Stimulated activated CD8-positive, alpha-beta memory T cell treated with anti-CD3 and anti-CD28 coated beads, Interleukin-4, amount 100 ng/mL, for 24 hours (primary cell): ENCODE measurements at places on chromosomes 3 and 15.

- DNase-seq = no peak
Measured at GRCh38 chr15:94052711-94053110, 178.7 kb upstream of the MCTP2 start.

DNA sequence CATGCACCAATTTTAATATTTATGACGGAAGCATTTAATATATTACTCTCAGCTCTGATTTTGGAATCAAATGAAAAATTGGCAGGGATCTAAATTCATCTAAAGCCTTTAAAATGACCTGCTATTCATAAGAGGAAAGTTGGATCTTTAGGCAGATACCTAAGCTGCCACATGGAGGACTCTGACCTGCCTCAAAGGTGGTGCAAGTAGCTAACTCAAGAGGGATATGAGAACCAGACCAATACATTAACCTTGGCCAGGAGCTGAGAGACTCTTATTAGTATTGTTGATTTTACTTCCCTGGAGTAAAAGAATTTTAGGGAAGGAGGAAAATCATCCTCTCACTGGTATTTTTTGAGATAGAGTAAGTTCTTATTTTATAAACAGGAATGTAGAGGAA lies 17.7 kb downstream of the ZNF654 start:
- no peak for DNase-seq

- DNase-seq = no peak
Measured at GRCh38 chr15:61489571-61489970, 260.5 kb upstream of the RORA start.

DNA sequence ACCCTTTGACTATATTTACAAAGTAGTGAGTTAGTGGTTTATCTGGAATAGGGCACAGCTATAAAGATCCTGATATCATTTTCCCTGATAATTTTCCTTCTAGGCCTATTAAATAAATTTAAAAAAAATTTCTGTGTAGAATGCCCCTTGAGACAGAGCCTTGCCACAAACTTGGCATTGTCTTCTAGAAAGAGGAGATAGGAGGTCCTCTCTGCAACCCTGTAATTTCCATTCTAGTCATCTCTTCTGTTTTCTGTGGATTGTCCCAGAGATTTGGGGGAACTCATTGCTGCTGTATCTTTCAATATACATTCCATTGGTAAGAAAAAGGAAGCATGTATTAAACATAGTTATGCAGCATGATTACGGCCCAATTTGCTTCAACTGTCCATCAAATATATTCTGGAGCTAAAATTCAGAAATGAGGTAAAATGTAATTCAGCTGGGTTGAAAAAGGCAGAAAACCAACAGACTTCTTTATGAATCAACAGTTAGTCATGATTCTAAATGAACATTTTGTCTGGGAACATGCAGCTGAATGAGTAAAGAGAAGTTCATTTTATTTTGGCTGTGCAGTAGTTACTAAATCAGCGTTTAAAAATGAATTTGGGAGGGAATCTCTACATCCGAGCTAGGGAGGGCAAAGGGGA lies 401.1 kb downstream of the NAALADL2 start:
- DNase-seq = no peak

DNA sequence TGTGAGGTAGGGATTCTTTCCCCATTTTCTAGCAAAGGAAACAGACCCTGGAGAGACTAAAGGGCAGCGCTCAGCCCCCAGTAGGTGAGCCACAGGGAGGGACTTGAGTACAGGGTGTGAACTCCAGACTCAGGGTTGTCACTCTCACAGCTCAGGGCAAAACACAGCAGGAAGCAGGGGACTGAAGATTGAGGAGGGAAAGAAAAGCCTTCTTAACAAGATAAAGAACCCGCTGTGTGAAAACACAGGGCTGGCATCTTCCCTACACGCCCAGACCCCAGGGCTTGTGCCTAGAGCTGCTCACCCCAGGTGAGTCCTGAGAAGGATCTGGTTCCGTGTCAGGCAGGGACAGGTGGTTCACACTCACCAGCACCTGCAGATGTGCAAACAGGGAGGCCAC lies 59.6 kb downstream of the ABTB1 start:
- DNase-seq = no peak

DNA sequence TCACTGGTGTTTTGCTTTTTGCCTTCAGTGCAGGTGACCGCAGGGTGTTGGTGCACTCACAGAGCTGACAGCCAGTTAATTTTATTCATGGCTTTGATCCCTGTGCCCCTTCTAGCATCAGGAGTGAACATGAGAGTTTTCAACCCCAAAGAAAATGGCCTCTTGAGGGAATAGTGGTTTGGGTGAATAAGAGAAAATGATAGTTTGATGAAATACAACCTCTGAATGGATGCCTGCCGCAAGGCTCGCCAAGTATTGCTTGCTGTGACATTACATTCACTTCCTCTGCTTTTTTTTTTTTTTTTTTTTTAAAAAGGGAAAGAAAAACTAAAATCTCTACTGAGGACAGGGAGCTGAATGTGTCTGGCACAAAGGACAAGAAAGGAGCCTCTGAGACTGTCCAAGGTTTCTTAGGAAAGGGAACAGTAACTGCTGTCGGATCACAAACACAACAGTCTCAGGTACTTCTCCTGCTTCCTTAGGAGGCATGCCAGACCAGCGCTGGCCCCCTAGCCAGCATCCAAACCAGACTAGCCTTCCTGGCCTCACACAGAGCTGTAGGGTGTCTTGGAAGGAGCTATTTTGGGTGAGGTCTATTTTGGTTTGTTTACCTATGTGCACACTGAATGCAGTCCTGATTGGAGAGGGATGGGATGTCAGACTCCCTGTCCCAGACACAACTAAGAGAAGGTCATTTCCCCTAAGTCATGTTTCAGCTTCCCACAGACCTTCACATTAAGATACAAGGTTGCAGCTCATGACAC lies 29.0 kb downstream of the CCDC80 start:
- no peak for DNase-seq

- DNase-seq = no peak
Measured at GRCh38 chr3:156218353-156218744, 98.0 kb downstream of the KCNAB1 start.

- DNase-seq = no peak
Measured at GRCh38 chr3:159960188-159961148, 28.2 kb upstream of the IL12A start.

- no peak for DNase-seq
Measured at GRCh38 chr3:123842711-123843110, 41.4 kb downstream of the MYLK start.

GRCh38 chr3:117602058-117602644 lies 892.6 kb downstream of the TUSC7 start:
- DNase-seq = no peak

GRCh38 chr3:153431076-153431475 lies 269.1 kb downstream of the RAP2B start:
- DNase-seq = no peak

- DNase-seq = no peak
Measured at GRCh38 chr3:177893331-177893730, 642.9 kb upstream of the KCNMB2 start.

GRCh38 chr3:62416144-62416543 lies 42.8 kb upstream of the FEZF2 start:
- no peak for DNase-seq

GRCh38 chr3:122955916-122956692 lies 71.5 kb downstream of the SEMA5B start:
- no peak for DNase-seq

DNA sequence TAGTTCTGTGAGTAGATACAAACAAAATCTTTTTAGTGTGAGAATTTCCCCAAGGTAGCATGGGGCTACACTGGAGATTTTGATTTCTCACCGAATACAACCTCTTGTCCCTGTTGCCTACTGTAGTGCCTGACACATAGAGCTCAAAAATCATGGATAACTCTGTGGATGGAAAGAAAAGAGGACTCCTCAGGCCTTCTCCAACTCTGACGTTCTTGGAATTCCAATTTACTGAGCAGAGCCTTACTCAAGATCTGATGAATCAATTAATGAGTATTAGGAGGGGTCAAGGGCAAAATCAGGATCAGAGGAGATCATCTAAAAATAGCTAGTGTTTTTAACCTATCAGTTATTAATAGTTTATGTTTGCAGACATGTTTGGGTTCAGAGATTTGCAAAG lies 46.7 kb upstream of the PYDC2 start:
- DNase-seq = no peak

- no peak for DNase-seq
Measured at GRCh38 chr3:9231006-9231405, 18.4 kb downstream of the SRGAP3 start.

DNA sequence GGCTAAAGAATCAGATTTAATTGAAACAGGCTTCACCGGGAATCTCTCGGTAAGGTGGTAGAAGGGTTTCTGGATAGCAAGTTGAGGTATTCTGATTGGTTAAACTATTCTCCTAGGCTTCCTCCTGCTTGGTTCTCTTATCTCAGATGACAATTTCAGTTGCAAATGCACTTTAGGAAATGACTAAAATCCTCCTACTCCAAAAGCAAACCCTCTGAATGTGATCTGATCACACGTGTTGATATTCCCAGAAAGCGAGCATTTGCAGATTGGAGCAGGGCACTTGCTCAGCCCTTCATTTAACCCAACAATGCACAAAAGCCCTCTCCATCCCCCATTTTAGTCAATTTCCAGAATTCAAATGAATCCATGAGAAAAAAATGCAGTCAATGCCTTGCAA lies 55.6 kb upstream of the ICE2 start:
- no peak for DNase-seq

GRCh38 chr3:42012383-42012934 lies 50.6 kb upstream of the ULK4 start:
- DNase-seq = no peak

GRCh38 chr3:37653466-37653865 lies 208.2 kb upstream of the CTDSPL start:
- no peak for DNase-seq

DNA sequence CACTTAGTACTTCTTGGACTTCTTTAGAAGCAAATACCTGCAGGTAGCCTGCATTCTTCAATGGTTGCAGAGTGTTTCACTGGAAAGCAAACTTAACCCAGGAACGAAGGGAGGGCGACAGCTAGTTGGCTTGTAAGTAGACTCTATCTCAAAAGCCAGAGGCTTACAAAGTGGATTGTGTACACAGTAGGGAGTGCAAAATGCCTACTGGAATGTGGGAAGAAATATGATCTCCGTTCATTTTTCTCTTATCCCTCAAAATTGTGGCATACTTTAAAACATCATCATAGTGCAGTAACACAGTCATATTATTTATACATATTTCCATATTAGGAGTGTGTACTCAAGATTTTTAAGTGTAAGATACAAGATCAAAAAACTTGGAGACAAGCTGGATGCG lies 155.7 kb downstream of the LIPC start:
- no peak for DNase-seq

DNA sequence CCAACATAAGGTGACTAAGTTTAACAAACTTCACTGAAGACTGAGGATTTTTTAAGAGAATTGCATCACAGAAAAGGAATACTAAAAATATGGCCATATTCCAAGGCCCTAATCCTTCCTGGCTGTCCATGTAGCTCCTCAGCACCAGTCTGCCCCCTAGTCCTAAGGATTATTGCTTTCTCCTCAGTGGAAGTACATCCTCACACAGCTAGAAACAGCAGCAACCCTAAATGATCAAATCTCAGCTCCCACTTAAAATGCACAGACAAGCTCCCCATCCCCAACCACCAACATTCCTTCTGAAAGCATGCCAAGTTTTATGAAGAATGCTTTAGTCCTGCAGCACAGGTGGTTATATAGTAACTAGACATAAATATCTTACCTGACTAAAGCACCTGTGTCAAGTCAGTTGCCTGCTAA lies 14.7 kb downstream of the ST3GAL6 start:
- DNase-seq = no peak

- no peak for DNase-seq
Measured at GRCh38 chr3:11464356-11464755, 179.4 kb downstream of the VGLL4 start.

DNA sequence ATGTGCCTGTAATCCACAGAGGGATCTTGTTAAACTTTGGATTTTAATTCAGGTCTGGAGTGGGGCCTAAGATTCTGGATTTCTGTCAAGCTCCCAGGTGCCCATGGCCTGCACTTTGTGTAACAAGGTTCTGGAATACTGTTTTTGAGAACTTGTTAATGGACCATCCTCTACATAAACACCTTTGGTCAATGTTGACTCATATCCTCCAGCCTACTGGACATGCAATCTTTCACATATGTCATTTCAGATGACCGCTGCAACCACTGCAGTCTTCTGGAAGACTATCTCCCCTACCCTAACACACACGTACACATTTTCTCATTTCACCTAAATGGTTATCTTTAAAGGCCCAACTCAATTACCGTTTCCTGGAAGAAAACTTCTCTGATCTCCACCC lies 302.1 kb upstream of the TPRG1 start:
- no peak for DNase-seq

- DNase-seq = no peak
Measured at GRCh38 chr3:48084929-48085328, 68.7 kb upstream of the MAP4 start.

GRCh38 chr15:85581495-85581894 lies 201.1 kb downstream of the AKAP13 start:
- DNase-seq = no peak

DNA sequence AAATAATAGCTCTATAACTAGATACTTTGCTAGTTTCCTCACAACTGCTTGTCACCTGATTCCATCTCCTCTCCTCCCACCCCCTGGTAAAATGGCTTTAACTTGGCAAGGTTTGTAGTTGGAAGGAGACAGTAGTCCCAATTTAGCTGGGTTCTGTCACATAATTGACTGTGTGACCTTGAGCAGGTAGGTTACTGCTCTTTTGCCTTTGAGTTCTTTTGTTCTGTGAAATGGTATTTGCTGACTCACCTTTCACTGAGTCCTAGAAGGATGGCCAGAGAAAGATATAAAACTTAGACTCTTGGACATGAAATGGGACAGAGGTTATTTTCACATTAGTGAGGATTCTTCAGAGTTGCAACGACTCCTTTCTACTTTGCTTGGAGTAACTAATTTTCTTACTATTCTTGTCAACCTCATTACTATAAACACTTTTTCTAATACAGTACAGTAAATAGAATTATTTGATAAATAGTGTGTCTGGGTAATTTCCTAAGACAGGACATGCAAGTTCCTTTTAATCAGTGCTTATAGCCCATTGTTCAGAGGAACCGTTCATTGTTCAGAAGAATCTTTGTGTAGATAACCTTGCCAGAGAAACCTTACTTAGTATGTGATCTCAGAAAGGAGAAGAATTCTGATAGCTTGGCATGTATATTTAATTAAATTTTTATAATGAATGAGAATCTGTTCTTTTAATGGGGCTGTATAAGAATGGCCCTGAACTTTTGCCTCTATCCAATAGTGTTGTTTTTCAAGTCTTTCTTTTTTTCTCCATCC lies 14.3 kb downstream of the AKAP13 start:
- no peak for DNase-seq

GRCh38 chr3:19270481-19270880 lies 122.2 kb downstream of the KCNH8 start:
- DNase-seq = no peak

GRCh38 chr3:148379763-148380382 lies 317.8 kb upstream of the AGTR1 start:
- DNase-seq = no peak

DNA sequence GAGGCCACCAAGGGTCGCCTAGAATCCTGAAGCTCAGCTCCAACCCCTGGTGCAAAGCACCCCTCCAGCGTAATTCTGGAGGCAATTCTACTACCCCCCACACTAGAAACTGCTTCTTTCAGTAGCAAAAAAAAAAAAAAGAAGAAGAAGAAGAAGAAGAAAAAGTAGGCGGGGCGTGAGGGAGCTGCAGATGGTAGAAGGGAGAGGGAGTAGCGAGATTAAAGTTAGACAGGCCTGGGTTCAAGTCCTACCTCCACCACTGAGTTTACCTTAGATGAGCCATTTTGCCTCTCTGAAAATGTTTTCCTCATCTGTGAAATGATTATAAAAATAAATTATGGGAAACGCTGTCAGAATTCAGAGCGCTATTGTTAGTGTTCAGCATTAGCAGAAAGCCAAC lies 913 bp downstream of the FAM174B start:
- DNase-seq = no peak
